Astrocyte (in vitro differentiated cells and primary cell): ENCODE measurements at places on chromosomes 13 and 19.

DNA sequence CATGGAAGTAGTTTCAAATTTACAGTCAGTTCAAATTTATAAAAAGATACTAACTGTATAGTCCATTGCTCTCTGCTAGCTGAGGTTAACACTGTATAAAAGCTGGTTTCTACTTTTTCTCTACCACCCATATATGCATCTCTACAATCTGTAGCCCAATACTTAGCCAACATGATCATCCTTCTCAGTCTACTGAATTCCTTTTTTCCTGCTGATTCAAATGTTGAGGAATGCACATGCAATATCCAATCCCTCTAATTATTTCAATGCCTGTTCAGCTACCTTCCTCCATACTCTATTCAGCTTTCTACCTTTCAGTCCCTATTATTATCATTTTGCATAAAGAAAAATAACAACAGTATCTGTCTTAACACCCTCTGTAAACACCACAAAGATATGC lies 15.6 kb downstream of the KPNA3 start:
- DNase-seq, result peak; percentile 30

DNA sequence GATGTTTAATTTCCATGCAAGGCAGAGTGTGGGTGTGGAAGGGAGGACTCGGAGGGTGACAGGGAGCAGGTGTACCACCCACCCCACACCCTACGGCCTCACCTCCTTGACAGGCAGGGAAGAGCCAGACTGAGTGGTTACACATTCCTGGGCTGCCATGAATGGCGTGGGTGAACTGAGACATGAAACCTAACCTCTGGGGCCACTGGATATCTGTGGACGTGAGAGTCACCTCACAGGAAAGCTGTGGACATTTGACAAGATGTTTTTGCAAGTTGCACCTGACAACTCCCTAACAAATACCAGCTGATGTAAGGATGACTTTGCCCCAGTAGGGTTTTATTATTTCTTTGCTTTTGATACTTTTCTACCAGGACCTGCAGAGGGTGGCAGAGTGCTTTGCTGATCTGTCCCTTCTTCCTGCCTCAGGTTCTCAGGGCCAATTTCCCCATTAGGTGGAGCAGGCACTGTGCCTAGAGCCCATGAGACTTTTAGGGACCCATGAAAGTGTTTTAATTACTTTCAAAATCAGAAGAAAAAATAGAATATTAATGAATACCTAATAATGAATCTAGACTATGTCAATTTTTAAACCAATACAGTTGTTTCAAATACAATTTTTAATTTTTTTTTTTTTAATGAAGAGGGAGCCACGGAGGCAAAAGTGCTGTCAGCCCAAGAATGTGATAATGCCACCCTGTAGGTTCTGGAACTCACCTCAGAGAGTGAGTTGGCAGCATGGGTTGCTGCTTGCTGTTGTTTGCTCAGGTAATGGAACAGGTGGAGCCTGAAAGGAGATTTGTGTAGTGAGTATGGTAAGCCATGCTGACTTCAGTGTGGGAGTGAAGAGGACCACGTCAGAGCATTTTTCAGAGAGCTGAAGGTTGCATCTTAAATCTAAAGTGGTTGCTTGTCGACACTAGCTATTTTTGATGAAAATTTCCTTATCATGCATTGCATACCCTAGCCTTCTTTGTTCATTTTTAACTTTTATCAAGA lies 58.0 kb upstream of the CYSLTR2 start:
- peak; percentile 51 for DNase-seq

- DNase-seq, result no peak
Measured at GRCh38 chr13:114002771-114003321, 29.0 kb upstream of the C13orf46 start.

GRCh38 chr19:10095948-10096614 lies 6.4 kb downstream of the ANGPTL6 start:
- DNase-seq, result peak; percentile 53

DNA sequence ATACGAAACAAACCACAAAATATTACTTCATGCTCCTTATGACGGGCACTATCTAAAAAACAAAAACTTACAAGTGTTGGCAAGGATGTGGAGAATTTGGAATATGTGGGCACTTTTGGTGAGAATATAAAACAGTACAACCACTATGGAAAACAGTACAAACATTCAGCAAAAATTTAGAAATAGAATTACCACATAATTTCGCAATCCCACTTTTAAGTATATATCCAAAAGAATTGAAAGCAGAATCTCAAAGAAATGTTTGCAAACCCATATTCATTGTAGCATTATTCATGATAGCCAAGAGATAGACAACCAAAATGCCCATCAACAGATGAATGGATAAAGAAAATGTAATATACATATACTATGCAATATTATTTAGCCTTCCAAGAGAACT lies 1173.7 kb upstream of the PRR20A start:
- DNase-seq, result no peak

GRCh38 chr13:30429235-30429634 lies 6.9 kb downstream of the UBE2L5 start:
- no peak for DNase-seq

DNA sequence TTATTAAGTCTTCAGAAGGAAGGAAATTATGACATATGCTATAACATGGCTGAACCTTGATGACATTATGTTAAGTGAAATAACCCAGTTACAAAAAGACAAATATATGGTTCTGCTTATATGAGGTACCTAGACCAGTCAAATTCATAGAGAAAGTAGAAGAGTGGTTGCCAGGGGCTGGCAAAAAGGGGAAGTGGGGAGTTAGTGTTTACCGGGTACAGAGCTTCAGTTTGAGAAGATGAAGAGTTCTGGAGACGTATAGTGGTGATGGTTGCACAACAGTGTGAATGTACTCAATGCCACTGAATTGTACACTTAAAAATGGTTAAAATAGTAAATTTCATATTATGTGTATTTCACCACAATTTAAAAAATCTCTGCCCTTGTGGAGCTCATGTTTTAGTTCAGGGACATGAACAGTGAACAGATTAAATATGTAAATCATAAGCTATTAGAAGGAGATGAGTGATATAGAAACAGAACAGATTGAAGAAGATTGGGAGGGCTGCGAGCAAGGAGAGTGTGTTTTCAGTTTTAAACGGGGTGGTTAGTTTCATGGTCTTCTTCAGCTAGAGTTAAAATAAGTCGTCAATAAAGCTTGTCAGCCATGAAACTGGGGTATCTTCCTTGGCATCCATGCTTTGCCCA lies 355.2 kb downstream of the KCNRG start:
- DNase-seq, result no peak

- no peak for DNase-seq
Measured at GRCh38 chr13:19239114-19239860, 57.7 kb upstream of the TUBA3C start.

- DNase-seq, result no peak
Measured at GRCh38 chr13:112572366-112572765, 15.6 kb downstream of the TUBGCP3 start.

DNA sequence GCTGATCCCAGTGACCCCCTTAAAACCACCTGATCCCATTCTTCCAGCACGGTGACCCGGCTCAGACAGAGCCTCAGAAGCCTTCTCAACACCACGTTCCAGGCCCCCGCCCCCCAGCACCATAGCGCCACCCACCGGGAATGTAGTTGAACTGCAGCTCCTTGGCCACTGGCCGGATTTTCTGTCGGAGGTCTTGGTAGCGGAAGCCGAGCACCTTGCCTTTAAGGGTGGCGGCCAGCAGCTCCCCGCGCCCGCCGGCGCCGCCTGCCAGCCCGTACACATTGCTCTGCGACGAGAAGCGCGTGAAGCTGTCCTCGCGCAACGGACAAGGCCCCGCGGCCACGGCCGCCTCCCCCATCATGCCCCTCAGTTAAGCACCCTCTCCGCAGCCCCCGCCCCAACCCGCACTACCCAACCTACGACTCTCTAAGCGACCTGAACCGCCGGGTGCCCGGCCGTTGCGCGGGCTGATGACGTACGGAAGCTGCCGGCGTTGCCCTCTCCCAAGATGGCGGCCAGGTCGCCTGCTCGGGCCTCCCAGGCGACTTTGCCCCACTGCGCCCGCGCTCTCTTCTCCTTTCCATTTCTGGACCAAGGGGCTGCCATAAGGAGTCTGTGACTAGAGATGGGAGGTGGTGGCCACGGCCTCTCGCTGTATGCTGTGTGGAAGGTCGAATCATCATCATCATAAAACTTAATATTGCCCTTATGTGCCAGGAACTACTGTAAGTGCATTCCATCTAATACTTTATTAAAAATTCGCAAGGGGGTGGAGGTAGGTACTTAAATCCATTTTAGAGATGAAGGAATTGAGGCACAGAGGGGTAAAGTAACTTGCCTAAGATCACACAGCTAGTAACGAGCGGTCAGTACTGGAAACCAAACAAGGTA lies at the start of gene KPTN:
Gene KPTN, minus strand, starts transcription at position 420 of the 891 bp plus-strand sequence. Its CDS starts 59 bp downstream, at position 361.
- peak; percentile 79 for DNase-seq

GRCh38 chr19:3304871-3305423 lies 61.4 kb upstream of the NFIC start:
- peak; percentile 12 for DNase-seq

GRCh38 chr19:57099199-57099661 lies 20.6 kb upstream of the USP29 start:
- peak; percentile 10 for DNase-seq

GRCh38 chr13:25836574-25837336 lies 215.1 kb downstream of the SHISA2 start:
- peak; percentile 31 for DNase-seq

DNA sequence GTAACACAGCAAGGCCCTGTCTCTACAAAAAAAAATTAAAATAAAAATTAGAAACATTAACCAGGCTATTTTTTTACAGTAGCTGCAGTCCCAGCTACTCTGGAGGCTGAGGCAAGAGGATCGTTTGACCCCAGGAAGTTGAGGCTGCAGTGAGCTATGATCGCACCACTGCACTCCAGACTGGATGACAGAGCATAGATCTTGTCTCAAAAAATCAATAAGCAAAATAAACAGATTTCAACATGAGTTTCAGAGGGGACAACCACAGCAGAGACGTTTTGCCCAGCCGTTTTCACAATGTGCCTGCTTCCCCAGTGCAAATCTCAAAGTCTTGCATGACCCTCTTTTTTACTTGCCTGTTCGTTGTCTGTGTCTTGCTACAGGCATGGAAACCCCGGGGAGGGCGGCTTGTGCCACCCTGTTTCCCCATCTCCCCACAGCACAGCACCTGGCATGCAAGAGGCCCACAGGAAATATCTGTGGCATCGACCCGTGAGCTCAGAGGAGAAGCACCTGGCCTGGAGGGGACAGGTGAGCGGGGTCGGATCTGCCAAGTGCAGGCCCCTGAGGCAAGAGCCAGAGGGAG lies 222.0 kb upstream of the ZNF507 start:
- DNase-seq, result no peak

GRCh38 chr13:76579701-76580100 lies 306.5 kb downstream of the KCTD12 start:
- no peak for DNase-seq

GRCh38 chr19:11323601-11324078 lies 15.8 kb downstream of the RAB3D start:
- no peak for DNase-seq

DNA sequence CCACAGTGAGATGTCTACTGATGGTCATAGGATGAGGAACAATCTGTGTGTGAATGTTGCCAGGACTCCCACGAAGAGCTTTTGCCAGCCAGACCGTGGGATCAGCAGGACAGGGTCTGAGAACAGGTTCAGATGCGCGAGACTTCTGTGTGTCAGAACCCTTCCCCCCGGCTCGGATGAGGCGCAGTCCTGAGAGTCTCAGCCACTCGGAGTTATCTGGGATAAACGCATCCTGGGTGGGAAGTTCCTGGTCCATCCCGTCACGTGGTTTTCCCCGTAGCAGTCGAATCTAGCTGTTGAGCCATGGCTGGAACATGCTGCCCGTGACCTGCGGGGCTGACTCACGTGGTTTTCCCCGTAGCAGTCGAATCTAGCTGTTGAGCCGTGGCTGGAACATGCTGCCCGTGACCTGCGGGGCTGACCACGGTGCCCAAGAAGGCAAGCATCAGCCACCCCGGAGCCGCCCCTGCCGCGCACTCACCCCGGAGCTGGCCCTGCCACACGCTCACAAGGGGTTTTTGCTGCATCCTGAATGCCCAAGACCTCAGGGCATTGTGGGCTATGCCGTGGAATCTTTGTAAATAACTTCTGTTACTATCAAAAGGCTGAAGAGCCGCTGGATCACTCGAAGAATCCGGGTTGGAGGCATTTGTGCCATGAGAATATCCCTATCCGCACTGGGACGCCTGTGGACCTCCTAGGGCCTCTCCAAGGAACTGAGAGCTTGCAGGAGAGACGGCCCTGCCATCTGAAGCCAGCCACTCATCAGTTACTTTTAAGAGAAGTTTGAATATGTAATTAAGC lies 130.8 kb upstream of the MCF2L start:
- DNase-seq, result no peak

DNA sequence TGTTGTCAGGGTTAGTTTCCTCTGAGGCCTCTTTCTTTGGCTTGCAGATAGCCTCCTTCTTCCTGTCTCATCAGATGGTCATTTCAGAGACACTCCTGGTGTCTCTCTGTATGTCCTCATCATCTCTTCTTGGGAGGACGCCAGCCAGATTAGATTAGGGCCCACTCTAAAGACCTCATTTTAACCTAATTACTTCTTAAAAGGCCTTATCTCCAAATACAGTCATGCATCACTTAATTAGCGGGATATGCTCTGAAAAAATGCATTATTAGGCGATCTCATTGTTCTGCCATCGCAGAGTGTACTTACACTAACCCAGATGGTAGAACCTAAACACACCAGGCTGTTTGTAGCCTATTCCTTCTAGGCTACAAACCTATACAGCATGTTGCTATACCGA lies 89.0 kb downstream of the CDK8 start:
- DNase-seq, result no peak

DNA sequence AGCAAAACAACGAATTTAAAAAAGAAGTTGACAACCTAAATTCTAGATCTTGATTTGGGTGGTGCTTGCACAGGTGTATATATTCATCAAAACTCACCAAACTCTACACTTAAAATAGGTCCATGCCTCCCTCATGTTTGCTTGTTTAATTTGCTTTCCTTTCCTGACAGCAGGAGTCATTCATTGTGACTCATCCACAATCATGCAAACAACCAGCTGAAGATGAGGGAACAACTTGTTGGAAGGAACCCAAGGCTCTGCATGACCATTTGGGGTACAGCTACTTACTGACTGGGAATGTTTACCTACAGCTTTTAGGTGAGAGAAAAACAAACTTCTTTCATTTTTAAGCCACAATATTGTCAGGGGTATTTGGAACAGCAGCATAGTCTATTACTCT lies 96.6 kb downstream of the RXFP2 start:
- DNase-seq, result peak; percentile 26

DNA sequence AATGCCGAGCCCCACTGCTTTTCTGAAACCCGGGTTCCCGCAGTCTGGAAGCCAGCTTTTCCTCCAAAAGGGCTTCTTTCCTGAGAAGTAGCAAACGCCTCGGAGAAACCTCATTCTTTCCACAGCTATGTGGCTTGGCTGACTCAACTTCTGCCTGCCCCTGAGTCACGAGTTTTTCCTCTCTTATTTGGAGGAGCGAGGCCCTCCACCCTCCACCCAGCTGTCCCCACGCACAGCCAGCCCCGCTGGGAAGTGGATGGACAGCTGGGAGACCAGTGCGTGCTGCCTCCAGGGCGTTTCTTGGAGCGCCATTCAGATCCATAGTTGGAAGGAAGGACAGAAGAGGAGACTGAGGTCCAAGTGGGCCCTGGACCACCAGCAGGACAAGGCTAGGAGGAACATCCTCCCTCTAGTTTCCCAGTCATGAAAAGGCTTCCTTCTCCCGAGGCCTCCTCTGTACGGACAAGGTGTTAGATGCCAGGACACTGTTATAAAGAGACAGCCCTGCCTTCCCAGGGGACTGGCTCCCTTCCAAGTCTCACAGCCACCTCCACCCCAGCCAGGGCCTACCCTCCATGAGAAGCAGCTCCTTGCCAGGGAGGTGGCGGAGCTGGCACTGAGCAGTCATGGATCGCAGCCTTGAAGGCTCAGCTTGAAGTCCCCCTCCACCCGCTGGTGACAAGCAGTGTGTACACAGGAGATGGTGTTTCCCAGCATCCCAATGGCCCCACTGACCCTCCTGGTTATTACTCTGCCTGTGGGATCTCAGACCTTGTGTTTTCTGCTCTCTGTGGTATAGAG lies 2.5 kb upstream of the PLEKHF1 start:
- peak; percentile 95 for DNase-seq
